Mammary epithelial cell (primary cell): ENCODE measurements at places on chromosomes 11 and 22. TPM values are rescaled to one million over a fixed set of nuclear protein-coding genes. Genes with fewer than 3 reads are reported as not detected.

GRCh38 chr22:30612789-30613188 is 5.8 kb downstream of the TCN2 start:
- DNase-seq: no peak

DNA sequence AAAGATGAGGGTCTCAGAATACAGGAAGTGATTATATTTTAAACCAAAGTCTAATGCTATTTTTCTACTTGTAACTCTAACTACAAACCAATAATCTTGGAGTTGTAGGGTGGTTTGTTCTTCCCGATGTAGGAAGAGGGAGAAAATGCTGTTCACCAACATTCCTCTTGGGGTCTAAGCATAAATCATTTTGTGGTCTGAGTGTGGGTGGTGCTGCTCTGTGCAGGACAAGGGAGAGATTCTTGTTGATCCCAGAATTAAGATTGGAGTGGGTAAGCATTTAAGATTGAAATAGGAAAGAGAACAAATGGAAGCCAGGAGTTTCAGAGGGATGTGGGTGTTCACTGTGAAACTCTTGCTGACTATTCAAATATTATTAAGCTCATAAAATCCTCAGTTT is 38.6 kb upstream of the MMP13 start:
- no peak for DNase-seq

- DNase-seq: no peak
These were observed 1308.3 kb downstream of the TBC1D22A start for GRCh38 chr22:48070760-48071159.

GRCh38 chr22:44097263-44098020 is 73.3 kb downstream of the PARVB start:
- no peak for DNase-seq

GRCh38 chr11:113596658-113597057 is 109.5 kb downstream of the TMPRSS5 start:
- DNase-seq: no peak

- no peak for DNase-seq
These were observed 823.6 kb downstream of the TBC1D22A start for GRCh38 chr22:47586038-47586437.

GRCh38 chr11:62446091-62446490 is 27.3 kb downstream of the SCGB1A1 start:
- no peak for DNase-seq

- DNase-seq: no peak
These were observed 51.7 kb upstream of the RTL6 start for GRCh38 chr22:44549701-44550100.

DNA sequence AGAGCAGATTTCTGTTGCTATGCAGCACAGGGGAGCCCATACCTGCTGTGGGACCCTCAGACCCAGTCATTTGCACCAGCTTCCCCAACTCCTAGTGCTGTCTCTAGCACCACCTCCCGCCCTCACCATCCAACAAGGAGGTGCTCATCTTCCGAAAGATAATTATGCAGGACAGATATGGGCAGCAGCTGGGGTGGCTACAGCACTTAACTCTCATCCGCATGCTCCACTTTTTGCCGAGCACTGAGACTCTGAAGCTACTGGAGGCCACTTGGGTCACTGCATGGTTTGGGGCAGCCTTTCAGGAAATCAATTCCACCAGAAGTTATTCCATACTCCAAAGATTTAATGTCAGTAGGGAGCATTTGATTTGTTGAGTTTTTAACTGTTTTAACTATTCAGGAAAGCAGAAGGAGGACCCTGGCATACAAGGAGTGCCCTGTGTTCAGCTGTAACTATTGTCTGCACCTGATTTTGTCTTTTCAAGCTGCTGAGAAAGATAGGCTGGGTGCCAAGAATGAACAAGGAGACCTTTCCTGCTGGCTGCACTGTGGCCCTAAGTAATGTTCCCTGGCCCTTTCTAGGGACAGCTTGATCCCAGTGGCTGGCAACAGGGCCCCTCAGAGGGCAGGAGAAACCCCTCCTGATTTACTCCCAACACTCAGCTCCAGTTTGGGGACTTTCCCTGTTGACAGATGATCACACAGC is 67.3 kb upstream of the CSNK2A3 start:
- DNase-seq: no peak

DNA sequence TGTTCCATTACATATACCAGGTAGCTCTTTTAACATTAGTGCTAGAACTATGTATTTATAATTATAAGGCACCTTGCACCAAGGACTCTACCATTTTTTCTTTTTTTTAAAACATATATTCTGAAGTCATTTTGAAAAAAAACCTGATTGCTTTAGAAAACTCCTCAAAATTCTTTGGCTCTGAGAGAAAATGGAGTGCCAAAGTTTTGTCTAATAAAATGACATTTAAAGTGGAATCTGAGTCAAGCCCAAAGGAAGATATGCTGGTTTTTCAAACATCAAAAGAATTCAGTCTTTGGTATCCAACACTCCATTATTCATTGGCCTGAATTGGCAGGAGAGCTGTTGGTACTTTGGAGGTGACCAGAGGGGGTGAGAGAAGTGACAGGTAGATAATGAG is 116.5 kb downstream of the ME3 start:
- no peak for DNase-seq

DNA sequence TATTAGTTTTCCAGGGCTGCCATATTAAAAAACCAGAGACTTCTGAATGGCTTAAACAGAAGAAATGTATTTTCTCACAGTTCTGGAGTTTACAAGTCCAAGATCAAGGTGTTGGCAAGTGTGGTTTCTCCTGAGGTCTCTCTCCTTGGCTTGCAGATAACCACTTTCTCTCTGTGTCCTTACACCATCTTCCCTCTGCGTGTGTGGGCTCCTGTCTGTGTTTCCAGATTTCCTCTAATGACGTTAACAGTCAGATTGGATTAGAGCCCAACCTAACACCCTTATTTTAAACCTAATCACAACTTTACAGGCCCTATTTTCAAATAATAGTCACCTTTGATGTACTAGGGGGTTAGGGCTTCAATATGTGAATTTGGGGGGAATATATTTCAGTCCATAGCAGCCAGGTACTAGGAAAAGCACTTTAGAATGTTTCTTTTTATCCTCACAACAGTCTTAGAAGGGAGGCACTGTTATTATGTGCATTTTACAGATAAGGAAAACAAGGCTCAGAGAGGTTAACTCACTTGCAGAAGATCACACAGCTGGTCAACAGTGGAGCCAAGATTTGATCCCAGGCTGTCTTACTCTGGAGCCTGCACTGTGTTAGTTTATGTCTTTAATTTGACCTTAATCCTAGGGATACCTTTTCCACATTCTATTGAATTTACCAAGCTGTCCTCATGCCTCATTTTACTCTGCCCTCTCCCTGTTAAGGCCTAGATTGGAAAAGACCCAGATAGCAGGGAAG is 116.4 kb upstream of the CRYBB3 start:
- no peak for DNase-seq

Gene CDHR5
- total RNA-seq: not detected in 2 replicates

Gene NRIP3
- 2.3 TPM for total RNA-seq

Gene PTPRCAP
- total RNA-seq: 1.2 and 2.0 TPM in 2 replicates
